GM04503 (cell line): ENCODE measurements at places on chromosomes 4 and X.

DNA sequence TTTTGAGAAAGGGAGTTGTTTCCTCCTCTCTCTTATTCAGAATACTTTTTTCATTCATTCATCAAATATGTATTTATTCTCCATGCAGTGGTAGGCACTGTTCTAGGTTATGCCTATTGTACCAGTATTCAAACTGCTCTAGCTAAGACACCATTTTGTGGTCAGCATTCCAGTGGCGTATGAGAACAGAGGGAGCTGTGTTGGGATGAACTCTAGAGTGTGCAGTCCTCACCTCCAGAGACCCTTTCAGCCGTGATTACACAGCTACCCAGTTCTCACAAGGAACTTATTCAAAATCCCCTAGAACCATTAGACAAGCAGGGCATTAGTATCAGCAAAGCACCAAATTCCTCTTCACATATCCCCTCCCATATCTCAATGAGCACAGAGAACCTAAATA lies 4.2 kb downstream of the TLR1 start:
- DNase-seq, result no peak

DNA sequence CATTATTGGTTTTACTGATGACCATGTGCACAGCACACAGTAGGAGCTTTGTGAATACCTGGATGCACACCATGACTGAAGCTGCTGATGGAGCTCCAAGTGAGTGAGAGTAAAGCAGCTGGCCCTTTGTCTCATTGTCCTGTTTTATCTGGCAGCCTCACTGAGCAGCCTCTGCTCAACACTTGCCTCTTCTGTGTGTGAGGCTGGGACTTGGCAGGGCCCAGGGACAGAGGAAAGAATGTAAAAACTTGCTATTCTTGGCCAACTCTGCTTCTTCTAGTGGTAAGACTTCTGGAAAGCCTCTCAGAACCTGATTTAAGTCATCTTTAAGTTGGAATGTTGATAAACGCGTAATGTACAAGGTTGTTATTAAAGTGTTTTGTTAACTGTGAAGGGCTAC lies 61.4 kb downstream of the BEX1 start:
- no peak for DNase-seq

GRCh38 chr4:27003642-27004113 lies 143.0 kb downstream of the STIM2 start:
- DNase-seq, result no peak

GRCh38 chr4:8507196-8507570 lies 66.6 kb downstream of the TRMT44 start:
- DNase-seq, result no peak

DNA sequence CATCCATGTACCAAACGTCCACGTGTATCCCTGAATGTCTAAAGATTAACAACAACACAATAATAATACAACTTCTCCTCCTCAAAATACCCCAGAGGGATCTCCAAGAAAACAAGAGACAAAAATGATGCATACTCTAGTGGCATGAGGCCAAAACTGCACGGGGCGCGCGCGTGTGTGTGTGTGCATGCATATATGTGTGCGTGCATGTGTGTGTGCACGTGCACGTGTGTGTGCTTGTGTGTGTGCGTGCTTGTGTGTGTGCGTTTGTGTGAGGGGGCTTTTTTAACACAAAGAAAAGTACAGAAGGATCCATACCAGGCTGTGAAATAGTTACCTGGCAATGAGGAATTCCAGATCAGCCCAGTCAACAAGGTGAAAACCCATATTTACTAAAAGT lies 48.5 kb downstream of the PRKX start:
- DNase-seq, result no peak

DNA sequence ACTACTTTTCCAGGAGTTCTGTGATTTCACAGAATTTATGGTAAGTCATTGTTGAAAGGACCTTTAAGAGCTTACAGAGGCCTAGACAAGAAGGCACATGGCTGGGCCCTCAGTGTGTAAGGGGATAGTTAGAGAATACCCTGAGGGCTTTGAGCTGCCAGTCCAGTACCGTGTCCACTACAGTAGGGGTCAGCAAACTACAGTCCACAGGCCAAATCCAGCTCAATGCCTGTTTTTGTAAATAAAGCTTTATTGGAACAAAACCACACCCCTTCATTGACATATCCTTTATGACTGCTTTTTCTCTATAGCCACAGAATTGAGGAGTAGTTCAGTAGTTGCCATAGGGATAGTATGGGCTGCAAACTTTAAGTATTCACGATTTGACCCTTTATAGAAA lies 176.2 kb downstream of the MID1 start:
- DNase-seq, result no peak

- DNase-seq, result no peak
Measured at GRCh38 chr4:179858221-179858620, 2385.0 kb upstream of the TENM3 start.

DNA sequence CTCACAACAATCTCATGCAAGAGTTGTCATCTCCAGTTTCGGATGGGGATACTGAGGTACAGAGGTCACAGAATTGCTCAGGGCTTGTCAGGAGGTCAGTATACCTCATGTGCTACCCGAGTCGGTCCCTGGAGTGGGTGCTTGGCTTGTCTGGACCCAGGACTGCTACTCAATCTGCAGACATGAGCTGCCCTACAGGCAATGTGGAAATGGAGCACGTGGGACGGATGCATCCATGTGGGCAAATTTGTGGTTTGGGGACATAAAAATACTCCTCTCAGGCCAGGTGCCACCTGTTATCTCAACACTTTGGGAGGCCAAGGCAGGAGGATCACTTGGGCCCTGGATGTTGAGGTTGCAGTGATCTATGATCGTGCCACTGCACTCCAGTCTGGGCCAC lies 15.8 kb downstream of the USP11 start:
- no peak for DNase-seq

GRCh38 chr4:93730760-93731159 lies 97.8 kb upstream of the ATOH1 start:
- DNase-seq, result no peak

DNA sequence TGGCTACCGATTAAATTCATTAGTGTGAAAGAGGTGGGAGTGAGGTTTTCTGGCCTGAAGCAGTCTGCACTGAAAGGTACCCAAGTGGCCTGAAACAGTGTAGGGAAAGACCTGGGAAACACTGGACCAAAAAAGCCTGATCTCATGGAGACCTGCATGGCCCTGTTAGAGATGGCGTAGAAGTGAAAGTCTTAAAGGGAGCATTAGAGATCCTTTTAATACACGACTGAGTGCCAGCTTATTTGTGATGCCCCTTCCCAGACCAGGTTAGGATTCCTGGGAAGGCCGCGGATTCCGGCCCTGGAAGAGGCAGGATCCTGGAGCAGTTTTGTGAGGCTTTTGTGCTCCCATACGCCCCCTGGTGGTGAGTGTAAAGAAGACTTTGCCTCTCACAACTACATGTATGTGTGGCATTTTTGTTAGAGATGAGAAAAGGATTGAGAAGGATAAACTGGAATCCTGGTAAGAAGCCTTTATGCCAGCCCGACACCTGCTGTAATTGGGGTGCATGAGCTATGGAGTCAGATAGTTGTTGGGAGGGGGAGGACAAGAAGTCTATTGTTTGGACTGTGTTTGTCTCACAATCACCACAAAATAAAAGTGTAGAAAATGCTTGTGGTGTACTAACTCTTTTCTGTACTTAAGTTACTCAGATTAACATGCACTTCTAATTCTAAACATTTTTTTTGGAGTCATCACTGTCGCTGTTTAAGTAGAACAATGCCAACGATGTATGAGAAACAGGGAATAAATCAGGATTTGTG lies 54.0 kb downstream of the JADE1 start:
- DNase-seq, result no peak

DNA sequence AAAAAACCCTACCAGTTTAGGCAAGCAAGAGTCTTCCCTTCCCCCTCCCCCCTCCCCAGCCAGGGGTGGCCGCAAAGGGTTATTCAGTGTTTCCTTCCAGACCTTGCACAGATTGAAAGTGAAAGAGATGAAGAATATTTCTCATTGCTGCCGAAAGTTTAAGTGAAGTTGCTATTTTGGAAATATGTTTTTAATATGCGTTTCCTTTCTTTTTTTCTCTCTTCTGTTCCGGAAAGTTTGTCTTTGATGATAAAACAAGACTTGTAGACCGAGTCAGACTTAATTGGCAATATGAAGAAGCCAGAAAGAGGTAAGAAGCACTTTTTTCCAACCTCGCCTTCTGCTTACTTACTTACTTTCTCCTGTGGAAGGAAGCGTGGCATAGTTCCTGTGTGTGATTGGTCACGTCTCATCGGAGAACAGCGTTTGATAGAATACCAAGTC lies 58.5 kb upstream of the CLCN4 start:
- DNase-seq, result no peak

- DNase-seq, result no peak
Measured at GRCh38 chrX:40016749-40017148, 81.0 kb downstream of the BCOR start.

GRCh38 chr4:108831886-108832285 lies 69.0 kb upstream of the ETNPPL start:
- DNase-seq, result no peak

GRCh38 chrX:44997282-44997812 lies 124.4 kb downstream of the KDM6A start:
- DNase-seq, result no peak

- no peak for DNase-seq
Measured at GRCh38 chr4:109052821-109053220, 249.6 kb downstream of the COL25A1 start.

DNA sequence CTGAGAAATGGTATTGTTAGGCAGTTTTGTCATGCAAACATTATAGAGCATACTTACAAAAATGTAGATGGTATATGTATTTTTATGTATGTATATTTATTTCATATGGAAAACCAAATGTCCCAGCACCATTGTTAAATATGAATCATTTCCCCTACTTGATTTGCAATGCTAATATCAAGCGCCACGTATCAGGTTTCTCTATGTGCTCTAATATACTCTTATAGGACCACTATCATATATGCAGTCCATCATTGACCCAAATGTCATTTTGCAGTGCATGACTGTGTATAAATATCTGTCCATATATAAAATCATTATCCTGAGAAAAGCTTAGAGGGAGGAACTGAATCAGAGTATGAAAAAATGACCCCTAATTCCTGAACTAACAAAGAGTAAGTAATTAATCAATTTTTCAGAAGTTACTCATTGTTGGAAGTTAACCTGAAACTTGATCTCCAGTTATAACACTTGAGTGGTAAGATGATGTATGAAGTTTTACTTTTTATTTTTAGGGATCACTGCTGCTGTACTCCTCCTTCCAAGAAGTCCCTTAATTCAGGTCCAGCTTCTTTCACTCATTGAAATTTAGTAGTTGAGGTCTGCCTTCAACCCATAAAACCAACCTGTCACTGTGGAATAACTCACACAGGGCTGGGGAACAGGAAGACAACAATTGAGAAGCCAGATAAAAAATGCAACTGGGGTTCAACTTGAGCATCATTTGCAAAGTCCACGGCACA lies 134.8 kb upstream of the LDB2 start:
- no peak for DNase-seq

DNA sequence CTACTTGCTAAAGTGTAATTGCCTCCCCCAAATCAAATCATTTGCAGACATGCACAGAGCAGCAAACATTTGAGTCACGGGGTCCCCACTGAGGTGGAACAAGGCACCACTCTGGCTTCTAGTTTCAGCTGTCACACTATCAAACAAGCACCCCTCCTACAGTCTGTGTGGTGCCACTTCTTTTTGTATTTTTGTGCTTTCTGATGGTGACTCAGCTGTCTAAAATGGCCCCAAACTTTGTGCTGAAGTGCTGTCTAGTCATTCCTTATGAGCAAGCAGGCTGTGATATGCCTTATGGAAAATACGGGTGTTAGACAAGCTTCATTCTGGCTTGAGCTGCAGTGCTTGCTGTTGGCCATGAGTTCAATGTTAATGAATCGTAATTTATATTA lies 15.4 kb downstream of the IGFBP7 start:
- DNase-seq, result no peak

DNA sequence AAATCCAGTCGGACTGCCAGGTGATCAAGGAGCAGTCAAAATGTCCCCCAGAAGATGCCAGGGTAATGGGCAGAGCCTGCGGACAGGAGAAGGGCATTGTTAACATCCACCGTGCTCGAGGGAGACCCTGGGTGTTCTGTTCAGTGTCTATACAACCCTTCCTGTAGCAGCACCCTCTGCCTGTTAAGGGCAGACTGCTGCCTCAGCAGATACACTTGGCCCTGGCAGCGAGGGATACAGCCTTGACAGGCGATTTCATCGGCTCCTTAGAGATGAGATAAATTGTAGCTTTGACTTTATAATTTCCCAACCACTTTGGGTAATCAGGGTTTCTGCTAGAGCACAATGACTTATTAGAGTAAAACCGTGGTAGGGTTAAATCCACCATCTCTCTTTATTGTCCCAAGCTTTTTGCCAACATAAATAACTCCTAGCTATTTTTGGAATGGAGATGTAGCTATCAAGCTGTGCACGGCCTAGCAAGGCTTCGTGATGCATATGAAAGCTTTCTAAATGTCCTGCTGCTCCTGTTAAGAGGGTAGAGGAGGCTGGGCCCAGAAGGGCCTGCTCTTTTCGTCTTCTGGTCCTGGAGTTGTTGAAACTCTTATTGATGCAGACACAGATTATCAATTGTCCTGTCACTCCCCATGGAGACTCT lies 195.9 kb downstream of the CPEB2 start:
- no peak for DNase-seq

- DNase-seq, result no peak
Measured at GRCh38 chr4:1365271-1366178, 18.5 kb downstream of the UVSSA start.

- no peak for DNase-seq
Measured at GRCh38 chrX:32985544-32985943, 225.8 kb downstream of the DMD start.

- no peak for DNase-seq
Measured at GRCh38 chr4:139605516-139605915, 49.5 kb upstream of the SETD7 start.

- no peak for DNase-seq
Measured at GRCh38 chr4:100188829-100189228, 1.4 kb downstream of the DDIT4L start.

DNA sequence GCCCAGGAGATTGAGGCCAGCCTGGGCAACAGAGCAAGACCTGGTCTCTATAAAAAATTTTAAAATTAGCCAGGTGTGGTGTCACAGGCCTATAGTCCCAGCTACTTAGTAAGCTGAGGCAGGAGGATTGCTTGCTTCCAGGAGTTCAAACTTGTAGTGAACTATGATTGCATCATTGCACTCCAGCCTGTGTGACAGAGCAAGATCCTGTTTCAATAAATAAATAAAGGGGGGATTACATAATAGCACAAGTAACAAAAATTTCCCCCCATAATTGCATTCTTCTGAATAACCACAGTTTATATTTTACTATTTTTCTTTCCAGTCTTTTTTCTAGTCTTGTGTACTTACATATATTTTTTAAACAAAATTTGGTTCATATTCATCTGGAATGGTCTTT lies 135.6 kb downstream of the CHIC2 start:
- no peak for DNase-seq

DNA sequence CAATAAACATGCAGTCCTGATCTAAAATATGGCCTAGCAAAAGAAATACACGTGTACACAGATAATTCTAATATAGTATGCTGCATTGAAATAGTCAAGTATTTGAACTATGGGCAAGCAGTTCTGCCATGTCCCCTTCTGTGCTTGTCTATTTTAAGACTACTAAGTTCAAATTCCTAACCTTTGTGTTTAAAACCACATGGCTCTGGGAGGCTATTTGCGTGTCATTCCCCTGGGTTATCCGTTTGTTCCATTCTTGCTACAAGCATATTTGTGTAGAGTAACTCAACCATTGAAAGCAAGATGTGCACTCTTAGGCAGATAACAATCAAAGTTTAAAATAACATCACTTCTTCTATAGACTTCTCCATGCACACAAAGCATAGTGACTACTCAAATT lies 25.4 kb upstream of the TBC1D1 start:
- no peak for DNase-seq

GRCh38 chr4:78953231-78953630 lies 14.0 kb upstream of the PAQR3 start:
- DNase-seq, result no peak

- peak; percentile 93 for DNase-seq
Measured at GRCh38 chr4:158042591-158043030, 130.2 kb downstream of the GASK1B start.
